ENCODE measurements at places on chromosomes 3 and 15.

- DNase-seq, result no peak
Measured at GRCh38 chr3:197465197-197465995, 90.4 kb downstream of the BDH1 start.

DNA sequence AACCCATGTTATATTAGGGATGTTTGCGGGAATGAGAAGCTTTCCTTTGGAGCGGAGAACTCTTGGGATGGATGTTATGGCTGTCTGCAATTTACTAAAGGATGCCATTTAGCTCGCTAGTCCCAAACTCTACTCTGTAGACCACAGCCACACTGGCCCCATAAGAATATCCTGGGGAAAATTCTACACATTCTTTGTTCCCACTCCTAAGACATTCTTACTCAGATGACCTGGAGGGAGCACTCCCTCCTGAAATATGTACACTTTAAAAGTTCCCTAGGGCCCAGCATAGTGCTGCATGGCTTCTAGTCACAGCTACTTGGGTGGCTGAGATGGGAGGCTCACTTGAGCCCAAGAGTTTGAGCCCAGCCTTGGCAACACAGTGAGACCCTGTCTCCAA is 288.7 kb upstream of the RORA start:
- no peak for DNase-seq

DNA sequence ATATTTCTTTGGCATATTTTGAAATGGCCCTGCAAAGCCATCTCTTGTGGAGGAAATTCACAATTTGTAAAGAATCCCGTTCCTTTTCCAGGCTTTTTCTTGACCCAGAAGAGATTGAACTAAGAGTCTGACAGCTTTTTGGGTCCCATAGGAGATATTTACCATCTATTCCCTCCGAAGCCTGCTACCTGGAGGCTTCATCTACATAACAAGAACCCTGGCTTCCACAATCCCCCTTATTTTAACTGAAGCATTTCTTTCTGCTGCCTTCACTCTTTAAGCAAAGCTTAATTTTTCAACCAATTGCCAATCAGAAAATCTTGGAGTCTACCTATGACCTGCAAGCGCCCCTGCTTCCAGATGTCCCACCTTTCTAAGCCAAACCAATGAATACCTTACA is 248.1 kb upstream of the GADL1 start:
- no peak for DNase-seq

DNA sequence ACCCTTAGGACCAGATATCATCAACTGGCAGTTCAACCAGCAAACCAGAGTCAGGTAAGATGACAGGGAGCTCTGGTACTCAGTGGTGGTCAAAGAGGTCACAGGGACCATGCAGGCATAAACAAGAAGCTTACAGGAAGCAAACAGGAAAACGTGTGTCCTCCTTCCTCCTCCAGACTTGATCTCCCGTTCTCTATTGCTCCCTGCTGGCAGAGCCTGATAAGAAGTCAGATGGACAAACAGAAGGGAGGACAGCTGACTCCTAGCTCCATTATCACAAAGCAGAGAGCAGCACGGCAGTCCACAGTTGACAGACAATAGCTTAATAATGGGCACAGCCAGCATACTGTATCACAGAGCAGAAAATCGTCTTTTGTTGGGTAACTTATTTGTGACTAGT is 156.5 kb upstream of the SLC2A2 start:
- DNase-seq, result no peak

DNA sequence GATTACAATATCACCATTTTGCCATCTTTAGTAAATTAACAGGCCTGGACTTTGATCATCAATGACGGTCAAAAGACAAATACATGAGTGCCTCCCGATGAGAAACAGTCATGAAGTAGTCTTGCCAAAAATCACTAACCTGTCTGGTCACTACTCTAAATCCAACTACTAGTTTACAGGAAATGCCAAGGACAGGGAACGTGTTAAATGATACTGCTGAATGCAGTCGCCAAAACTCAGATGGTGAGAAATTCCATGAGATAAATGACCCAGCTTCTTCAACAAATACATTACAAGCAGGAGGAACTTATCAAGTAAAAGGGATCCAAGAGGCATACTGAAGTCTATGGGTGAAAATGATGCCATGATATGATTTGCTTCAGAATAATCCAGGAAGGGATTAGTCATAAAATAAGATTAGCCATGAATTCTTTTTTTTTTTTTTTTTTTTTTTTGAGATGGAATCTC is 35.8 kb upstream of the ATP13A3 start:
- no peak for DNase-seq

GRCh38 chr3:170429050-170429449 is 10.4 kb downstream of the CLDN11 start:
- no peak for DNase-seq

DNA sequence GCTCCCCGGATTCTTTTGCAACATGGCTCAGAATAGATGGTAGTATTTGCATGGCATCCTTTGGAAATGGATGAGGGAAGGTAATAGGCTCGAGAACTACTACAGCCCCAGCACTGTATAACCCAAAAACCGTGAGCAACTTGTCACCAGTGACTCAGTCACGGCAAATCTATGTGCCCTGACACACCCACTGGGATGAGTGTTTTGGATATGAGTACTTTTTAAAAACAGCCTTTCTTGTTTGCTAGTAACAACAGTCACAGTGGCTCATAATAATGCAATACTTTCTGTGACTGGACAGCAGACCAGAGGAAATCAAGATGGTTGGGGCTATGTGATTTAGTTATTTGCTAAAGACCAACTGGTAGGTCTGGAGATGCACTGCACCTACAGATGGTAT is 299.6 kb downstream of the ULK4 start:
- DNase-seq, result no peak

Measured in iPS DF 6.9 (cell line).